ENCODE measurements at places on chromosomes 4 and X. TPM values are rescaled to one million over a fixed set of nuclear protein-coding genes. Genes with fewer than 3 reads are reported as not detected.

The BEX1 gene
- not detected for total RNA-seq

The CXCL1 gene
- total RNA-seq = 9.5 TPM

The CC2D2A gene
- total RNA-seq = 12.6 TPM

The LIMCH1 gene
- 39.7 TPM for total RNA-seq

The NXF2 gene
- not detected for total RNA-seq

The COL4A5 gene
- total RNA-seq = 7.9 TPM

The MXRA5 gene
- total RNA-seq = not detected

The ABLIM2 gene
- total RNA-seq = 4.5 TPM

The PABPC1L2B gene
- not detected for total RNA-seq

The S100P gene
- total RNA-seq = 67.3 TPM

The NAA11 gene
- total RNA-seq = not detected

The NHSL2 gene
- 0.37 TPM for total RNA-seq
